Naive thymus-derived CD4-positive, alpha-beta T cell (primary cell): ENCODE measurements at places on chromosomes 6 and 20. TPM values are rescaled to one million over a fixed set of nuclear protein-coding genes. Genes with fewer than 3 reads are reported as not detected.

CLIC5 gene
- 3.4 and 3.8 TPM in 2 replicates for total RNA-seq

SAMD5 gene
- total RNA-seq = not detected in 2 replicates

SALL4 gene
- total RNA-seq = 0.32 TPM

PERP gene
- 0.45 TPM for total RNA-seq

TNF gene
- 8.7 TPM for total RNA-seq

CDSN gene
- not detected for total RNA-seq

CD83 gene
- 46.2 TPM for total RNA-seq
